Activated CD4-positive, alpha-beta memory T cell treated with anti-CD3 and anti-CD28 coated beads for 36 hours (primary cell): ENCODE measurements at places on chromosomes 7 and 10.

GRCh38 chr10:33056828-33057596, 99.0 kb upstream of the ITGB1 start:
- no peak for DNase-seq

- DNase-seq: no peak
Measured at GRCh38 chr10:75121322-75121721, 9.9 kb downstream of the SAMD8 start.

DNA sequence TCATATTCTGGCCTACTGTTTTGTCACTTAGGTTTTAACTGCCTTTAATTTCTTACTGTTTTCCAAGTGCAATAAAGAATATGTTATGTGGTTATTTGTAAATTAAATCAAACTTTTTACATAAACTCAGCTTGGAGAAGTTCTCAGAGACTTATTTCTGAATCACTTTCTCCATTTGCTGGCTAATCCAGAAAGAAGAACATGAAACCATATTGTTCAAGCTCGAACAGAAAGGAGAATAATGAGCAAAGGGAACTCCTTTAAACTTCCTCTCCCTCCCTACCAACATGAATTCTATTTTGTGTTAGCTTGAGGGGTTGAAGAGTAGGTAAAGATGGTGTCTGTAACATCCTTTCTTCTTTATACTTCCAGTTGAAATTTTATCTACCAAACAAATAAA, 52.3 kb downstream of the SHTN1 start:
- DNase-seq: no peak

DNA sequence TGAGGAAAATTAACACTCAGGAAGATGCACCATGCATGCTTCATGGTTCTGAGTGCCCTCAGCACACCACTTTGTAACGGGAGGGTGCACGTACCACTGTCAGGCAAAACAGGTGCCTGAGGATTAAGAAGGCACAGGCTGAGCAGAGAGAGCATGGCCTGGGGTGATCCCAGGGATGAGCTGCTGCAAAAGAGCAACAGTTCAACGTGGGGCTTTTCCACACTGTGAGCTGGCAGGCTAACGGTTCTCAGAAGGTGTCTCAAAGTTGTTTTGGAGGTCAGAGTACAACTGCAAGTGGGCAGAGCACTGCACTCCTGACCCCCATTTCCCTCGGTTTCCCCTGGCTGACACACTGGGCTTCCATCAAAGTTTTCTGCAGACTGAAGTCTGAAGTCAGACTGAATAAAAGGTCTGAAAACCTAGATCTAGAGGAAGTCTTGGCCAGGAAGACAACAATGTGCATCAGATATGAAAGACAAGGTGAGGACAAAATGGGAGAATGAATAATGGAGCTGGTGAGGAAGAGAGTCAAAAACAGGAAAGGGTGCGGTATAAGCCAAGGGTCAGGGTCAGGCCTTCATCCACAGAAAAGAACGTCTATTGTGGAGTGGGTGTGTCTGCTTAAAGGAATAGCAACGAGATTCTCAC, 20.5 kb downstream of the ZNF438 start:
- no peak for DNase-seq

- no peak for DNase-seq
Measured at GRCh38 chr7:24441314-24442027, 131.8 kb upstream of the PALS2 start.

GRCh38 chr7:50339990-50340500, 35.5 kb downstream of the IKZF1 start:
- peak; percentile 81 for DNase-seq

GRCh38 chr10:22016046-22016705, 12.6 kb upstream of the DNAJC1 start:
- DNase-seq: no peak

GRCh38 chr10:13100349-13101294, 659 bp downstream of the OPTN start:
- DNase-seq: peak; percentile 48

- no peak for DNase-seq
Measured at GRCh38 chr7:133733401-133733800, 393.7 kb upstream of the LRGUK start.

DNA sequence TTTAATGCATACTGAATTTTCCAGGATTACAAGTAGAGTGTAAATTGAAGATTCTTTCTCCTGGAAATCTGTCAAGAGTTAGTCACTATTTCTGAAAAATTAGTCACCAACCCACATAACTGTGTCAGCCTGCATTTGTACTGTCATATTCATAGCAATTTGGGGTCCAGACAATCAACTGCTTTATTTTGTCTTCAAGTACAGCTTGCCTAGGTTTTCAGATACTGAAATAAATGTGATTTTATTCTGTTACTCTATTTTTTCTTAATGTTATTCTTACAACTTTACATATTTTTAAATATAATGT, 55.1 kb downstream of the CUBN start:
- DNase-seq: no peak

DNA sequence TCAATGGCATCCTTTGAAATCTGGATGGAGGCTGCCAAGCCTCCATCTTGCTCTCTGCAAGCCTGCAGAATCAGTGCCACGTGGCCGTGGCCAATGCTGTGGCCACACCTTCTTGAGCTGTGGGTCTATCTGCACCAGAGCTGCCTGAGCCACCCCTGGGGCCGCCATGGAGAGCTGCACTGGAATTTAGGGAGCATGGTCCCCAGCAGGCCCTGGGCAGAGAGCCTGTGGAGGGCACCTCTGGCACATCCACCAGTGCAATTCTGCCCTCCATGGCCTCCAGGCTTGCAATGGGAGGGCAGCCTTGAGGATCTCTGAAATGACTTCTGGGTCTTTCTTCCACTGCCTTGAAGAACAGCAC, 55.6 kb upstream of the NKX6-2 start:
- no peak for DNase-seq

- DNase-seq: no peak
Measured at GRCh38 chr7:35816514-35816913, 15.7 kb downstream of the SEPTIN7 start.

- no peak for DNase-seq
Measured at GRCh38 chr10:30036811-30037210, 22.6 kb downstream of the JCAD start.

GRCh38 chr7:30201921-30202320, 67.1 kb downstream of the MTURN start:
- DNase-seq: no peak
